HFFc6 (cell line): ENCODE measurements at places on chromosomes 5 and 9.

DNA sequence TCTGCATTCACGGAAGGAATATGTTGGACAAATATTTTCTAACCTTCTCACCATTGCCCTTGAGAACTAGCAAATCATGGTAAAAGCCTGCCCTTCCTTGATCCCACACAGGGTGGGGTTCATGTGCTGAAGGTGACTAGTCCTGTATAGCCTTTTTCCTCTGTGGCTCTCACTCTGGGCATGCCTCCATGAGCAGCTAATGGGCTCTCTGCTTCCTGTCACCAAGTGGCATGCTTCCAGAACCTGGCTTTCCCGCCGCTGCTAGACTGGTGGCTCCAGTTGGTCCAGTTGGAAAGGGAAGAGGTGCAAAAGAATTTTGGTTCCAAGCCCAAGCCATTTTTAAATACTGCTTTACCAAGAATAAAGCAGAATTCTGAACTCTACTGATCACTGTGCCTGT, 35.5 kb downstream of the FBXO10 start:
- no peak for DNase-seq

DNA sequence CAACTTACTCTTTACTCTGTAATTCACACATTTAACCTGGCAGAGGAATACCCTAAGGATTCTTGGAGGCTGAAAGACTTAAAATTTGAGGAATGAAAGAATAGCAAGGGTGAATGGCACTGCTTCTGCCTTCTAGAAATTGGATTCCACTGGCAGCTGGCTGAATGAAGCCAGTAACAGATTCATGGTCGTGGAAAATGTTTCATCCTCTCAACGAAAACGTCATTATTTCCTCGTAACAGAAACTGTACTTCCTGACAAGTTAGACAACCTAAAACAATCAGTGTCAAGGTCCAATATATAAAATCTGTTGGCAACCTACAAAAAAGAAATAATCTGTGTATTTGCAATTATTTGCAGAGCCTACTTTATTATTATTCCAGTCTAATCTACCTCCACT, 39.7 kb downstream of the BNC2 start:
- DNase-seq: no peak

GRCh38 chr5:36156619-36157018, 4.7 kb downstream of the SKP2 start:
- peak; percentile 79 for DNase-seq

GRCh38 chr5:159286420-159287035, 23.4 kb downstream of the UBLCP1 start:
- DNase-seq: peak; percentile 20
